Non-pigmented ciliary epithelial cell (primary cell): ENCODE measurements at places on chromosomes 1 and 21.

- DNase-seq, result no peak
These were observed 238.4 kb upstream of the CACYBP start for GRCh38 chr1:174761335-174761734.

DNA sequence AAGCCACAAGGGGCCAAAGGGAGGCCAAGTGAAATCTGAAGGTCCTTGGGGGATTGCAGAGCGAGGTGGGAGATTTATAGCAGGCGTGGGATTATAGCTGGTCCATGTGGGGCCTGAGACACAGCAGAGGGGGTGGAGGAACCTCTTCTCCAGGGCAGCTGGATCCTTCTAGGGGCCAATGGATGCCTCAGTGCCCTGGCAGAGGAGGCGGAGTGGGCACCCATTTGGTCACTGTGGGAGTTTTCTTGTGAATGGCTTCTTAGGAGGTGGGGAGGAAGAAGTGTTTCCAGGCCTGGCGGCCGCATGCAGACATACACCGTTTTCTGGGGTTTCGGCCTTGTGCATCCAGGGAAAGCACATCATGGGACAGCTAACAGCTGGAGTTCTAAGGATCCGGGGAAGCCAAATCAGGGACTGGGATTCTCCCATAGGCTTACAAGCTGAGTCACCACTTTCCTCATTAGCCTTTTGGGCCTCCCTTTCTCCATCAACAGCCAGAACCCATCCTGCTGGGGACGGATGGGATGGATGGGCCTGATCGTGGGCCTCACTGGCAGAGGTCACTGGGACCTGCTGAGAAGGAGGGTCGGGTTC lies 76.5 kb downstream of the RHOU start:
- DNase-seq, result no peak

- DNase-seq, result no peak
These were observed 43.6 kb downstream of the CD55 start for GRCh38 chr1:207365063-207365462.

DNA sequence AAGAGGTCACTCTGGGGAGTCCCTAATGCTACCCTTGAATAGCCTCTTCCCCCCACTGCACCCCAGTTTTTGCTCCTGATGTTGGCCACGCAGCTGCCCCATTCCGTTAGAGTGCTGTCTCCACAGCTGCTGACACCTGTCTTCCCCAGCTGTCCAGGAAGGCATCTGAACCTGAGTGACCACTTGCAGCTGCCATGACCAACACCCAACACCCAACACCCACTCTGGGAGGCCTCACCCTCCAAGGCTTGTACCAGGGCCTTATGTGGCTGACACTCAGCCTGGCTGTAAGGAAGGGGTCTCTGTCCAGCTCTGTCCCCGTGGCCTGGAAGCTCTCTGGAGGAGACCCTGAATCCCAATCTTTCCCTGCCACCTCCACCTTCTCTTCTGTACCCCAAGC lies 26.7 kb upstream of the LDLRAP1 start:
- no peak for DNase-seq

GRCh38 chr1:222547260-222547614 lies 667 bp downstream of the HHIPL2 start:
- no peak for DNase-seq

GRCh38 chr1:47561523-47562007 lies 123.7 kb downstream of the FOXD2 start:
- no peak for DNase-seq

DNA sequence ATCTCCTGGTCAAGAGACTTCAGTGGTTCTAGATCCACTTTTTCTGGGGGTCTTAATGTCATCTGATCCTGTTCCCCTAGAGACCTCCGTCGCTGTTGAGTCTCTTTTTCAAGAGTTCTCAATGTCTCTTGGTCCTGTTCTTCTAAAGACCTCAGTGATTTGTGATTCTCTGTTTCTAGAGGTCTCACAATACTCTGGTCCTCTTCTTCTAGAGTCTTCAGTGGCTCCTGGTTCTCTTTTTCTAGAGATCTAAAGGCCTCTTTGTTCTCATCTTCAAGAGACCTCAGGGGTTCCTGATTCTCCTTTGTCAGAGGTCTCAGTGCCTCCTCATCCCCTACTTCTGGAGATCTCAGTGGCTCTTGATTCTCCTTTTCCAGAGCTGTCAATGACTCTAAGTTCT lies 5.4 kb downstream of the NES start:
- no peak for DNase-seq

DNA sequence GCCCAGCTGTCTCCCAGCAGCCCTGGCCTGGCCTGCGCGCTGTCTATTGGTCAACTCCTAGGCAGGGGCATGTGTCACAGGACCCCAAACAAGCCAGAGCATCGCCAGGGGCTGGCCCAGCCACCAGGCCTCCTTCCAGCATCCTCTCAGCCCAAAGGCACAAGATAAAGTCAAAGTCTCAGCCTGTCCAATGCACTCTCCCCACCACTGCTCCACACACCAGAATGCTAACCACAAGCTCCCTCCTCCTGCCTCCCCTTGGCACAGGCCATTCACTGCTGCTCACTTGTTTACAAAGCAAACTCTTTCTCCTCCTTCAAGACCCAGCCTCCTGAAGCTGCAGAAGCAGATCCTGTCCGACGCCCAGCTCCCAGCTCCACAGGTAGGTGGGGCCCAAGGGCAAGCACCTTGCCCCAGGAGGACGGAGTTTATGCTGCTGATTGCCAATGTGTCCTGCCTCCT lies 133.4 kb downstream of the DMRTB1 start:
- no peak for DNase-seq

- DNase-seq, result no peak
These were observed 93.5 kb downstream of the WDR4 start for GRCh38 chr21:42785666-42786427.

GRCh38 chr1:201361652-201362504 lies 15.6 kb downstream of the TNNT2 start:
- DNase-seq, result no peak

DNA sequence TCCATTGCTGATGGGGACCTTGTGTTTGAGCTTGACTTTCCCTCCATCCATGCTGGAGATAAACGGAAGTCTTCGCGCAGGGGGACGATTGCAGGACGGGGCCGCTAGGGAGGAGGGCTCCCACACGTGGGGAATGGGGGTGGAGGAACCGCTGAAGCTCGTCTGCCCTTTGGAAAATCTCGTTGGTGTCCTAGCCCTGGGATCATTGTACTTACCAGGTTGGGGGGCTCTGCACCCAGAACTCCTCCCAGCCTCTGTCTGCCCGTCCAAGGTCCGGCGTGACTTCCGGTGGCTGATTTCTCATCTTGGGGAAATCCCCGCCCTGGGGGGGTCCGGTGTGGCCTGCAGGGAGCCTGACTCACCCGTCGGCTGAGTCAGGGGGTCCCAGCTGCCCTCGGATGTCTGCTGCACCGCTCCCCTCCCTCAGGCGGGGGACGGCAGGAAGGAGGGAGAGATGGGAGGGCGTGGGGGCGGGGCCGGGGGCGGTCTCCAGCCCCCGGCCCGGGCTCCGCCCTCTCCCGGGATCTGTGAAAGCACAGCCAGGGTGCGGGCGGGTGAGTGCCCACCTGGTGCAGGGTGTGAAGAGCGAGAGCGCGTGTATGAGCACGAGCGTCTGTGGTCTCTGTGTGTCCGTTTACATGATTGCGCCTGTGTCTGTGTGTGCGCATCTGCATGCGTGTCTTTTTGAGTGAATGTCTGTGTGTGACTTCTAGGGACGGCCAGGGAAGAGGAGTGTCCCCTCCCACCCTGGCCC lies 35.8 kb downstream of the PIK3CD start:
- no peak for DNase-seq

DNA sequence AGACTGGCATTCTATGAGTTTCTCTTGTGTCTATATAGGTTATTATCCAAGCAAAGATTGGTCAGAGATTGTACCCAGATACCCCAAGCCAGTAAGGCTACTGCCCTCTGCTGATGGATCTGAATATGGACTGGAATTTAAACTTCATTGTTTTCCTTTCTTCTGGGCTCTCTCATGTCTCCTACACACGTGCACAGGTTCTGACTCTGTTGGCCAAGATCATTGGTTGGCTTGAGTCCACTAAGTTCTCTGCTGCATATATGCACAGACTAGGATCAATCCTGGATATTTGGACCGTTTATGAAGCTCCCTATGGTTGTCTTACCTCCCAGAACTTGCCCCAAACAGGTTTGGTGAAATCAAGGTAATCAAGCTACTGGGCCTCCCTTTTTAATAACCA lies 69.7 kb downstream of the CC2D1B start:
- no peak for DNase-seq

DNA sequence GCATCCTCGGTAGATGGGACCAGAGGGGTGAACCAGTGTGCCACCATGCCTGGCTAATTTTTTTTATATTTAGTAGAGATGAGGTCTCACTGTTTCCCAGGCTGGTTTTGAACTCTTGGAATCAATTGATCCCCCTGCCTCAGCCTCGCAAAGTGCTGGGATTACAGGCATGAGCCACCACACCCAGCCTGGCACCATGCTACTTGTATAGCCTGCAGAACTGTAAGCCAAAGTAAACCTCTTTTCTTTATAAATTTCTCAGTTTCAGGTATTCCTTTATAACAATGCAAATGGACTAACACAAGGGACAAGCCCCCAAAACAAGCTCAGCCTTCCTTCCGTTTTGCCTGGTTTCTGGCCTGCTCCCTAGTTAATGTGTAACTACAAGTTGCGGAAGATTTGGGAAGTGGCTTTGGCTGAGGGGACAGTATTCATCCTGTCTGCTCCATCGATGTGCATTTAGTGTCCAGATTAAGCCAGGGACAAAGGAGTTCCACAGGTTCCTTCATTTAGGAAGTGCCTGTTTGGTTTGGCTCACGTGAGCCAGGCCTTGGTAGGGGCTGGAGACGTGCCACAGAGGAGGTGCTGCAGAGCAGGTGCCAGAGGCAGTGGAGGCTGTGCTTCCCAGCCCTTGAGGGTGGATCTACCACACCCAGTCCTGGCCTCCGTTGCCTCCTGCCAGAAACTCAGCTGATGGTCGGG lies 4.4 kb downstream of the AVPR1B start:
- DNase-seq, result no peak

- no peak for DNase-seq
These were observed 334 bp downstream of the PRDM15 start for GRCh38 chr21:41878831-41879189.
